ENCODE measurements at places on chromosomes 11 and 22.

GRCh38 chr11:6249770-6250555, 9.7 kb upstream of the CCKBR start:
- DNase-seq, result no peak

GRCh38 chr11:4763096-4763495, 6.6 kb downstream of the OR51F1 start:
- peak; percentile 28 for DNase-seq

- no peak for DNase-seq
These were observed 46.2 kb downstream of the TPCN2 start for GRCh38 chr11:69094915-69095290.

DNA sequence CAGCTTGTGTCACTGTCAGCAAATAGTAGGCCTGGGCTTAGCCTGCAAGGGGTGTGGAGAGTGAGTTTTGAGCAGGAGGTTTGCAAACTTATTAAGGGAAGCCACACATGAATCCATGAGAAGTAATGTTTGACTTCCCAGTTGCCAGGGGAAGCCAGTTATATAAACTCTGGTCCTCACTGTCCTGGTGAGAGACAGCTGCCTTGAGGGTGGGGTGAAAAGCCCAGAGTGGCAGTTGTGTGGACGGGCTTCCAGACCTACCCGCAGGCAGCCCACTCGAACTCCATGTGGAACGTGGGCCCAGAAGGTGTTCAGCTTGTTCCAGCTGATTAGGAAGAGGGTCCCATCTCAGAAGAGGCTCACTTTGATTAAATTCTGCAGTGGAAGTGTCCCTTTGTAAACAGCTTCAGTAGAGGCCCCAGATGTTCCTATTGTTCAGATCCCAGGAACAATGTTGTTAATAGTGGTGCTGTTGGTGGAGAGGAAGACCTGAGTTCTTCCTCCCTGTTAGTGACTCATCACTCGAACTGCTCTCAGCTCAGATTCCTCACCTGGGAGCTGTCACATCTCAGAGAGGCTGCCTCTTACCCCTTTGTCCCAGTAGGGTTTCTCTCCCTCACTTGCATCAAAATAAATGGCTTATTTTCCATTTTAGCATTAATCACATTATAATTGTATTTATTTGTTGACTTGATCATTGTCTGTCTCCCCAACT, 63.4 kb downstream of the GRAMD1B start:
- DNase-seq, result no peak

DNA sequence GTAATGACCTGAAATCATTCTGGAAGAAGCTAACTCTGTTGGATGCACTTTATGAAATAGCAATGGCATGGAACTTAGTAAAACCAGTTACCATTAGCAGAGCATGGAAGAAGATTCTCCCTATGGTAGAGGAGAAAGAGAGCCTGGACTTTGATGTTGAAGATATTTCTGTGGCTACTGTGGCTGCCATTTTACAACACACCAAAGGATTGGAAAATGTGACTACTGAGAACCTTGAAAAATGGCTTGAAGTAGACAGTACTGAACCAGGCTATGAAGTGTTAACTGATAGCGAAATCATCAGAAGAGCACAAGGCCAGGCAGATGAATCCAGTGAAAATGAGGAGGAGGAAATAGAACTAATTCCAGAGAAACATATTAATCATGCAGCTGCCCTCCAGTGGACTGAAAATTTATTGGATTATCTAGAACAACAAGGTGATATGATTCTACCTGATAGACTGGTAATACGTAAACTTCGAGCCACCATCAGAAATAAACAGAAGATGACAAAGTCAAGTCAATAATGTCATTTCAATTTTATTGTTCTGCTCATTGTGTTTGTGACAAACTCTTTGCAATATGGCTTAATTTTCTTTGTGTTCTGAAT, 2.0 kb downstream of the JRKL start:
- no peak for DNase-seq

DNA sequence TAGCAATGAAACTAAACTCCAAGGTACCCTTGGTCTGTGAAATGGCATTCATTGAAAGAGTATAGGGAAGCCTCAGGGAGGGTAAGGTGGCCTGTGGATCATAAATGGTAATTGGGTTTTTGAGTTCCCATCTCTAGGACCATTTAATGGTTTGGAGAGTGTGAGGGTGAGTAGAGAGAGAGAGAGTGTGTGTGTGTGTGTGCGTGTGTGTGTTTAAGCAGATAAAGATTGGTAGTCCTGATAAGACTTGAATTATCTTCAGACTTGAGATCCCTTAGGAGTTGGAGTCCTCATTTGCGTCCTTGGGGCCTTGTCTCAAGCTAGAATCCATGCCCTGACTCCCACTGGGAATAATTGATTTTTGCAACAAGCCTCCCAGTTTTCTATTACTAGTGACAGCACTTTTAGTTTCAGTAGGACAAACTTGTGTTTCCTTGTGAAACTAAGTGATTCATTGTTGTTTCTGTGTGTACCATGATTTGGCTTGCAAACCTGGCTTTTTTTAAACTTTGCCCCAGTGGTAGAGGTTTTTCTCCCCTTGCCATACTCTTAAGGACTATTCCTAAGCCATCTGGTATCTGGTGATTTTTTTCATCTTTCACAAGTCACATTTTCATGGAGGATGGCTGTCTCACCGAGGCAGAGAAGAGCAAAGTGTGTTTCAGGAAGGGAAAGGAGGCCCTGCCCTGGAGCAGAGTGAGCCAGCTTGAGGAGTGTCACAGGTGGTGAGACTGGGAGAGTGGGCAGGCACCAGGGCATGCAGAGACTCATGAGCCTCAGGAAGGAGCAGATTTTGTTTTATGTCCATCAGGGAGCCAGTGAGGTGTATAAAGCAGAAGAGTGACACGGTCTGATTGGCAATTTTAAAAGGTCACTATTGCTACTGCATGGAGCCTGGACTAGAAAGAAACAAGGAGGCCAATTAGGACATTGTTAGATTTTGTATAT, 26.7 kb downstream of the ALKBH3 start:
- DNase-seq, result no peak

GRCh38 chr22:47163856-47164513, 401.5 kb downstream of the TBC1D22A start:
- no peak for DNase-seq

Measured in GM12865 (cell line).